Activated T-helper 1 cell treated with anti-CD3 and anti-CD28 coated beads, Interleukin-12 subunit alpha, Interleukin-12 subunit beta, Interleukin-2, Interleukin-4 antibody, amounts not matched to agents 30 ng/mL and 10 ng/mL and 1 ng/mL, durations not matched to agents 14 hours and 24 hours and 36 hours (primary cell): ENCODE measurements at places on chromosomes 2 and 18. TPM values are rescaled to one million over a fixed set of nuclear protein-coding genes. Genes with fewer than 3 reads are reported as not detected.

Gene CFAP53
- 0.31 and 0.34 TPM in 2 replicates for total RNA-seq

GRCh38 chr2:70728128-70728527, 39.9 kb downstream of the ADD2 start:
- H3K4me3 ChIP-seq, result no peak overlapping the region
- H3K27ac ChIP-seq, result no peak overlapping the region
- no peaks in the 10 kb centered on the region for H3K4me1 ChIP-seq
- no peaks in the 10 kb centered on the region for H3K36me3 ChIP-seq
- no peak for DNase-seq

- H3K27me3 ChIP-seq, result no peaks in the 10 kb centered on the region
- no peaks in the 10 kb centered on the region for H3K36me3 ChIP-seq
- no peak overlapping the region for H3K27ac ChIP-seq
- DNase-seq, result no peak
- H3K4me3 ChIP-seq, result no peak overlapping the region
- H3K4me1 ChIP-seq, result no peaks in the 10 kb centered on the region
Observed at GRCh38 chr2:71801556-71801955, 346.1 kb downstream of the CYP26B1 start.

DNA sequence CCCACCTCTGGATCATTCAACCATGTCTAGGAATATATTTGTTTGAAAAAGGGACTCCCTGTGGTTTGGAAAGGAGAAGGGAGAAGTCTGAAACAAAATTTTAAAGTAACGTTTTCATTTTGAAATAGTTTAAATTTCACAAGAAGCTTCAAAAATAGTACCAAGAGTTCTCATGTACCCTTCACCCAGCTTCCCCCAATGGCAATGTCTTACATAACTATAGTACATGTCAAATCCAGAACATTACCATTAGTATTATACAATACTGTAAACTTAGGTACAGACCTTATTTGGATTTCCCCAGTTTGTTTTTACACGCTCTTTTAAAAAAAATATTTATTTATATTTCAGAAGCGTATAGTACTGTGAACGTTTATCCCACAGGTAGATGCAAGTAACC, 4.0 kb upstream of the LYG2 start:
- no peak for DNase-seq
- no peaks in the 10 kb centered on the region for H3K4me1 ChIP-seq
- no peak overlapping the region for H3K4me3 ChIP-seq
- H3K36me3 ChIP-seq, result no peaks in the 10 kb centered on the region

DNA sequence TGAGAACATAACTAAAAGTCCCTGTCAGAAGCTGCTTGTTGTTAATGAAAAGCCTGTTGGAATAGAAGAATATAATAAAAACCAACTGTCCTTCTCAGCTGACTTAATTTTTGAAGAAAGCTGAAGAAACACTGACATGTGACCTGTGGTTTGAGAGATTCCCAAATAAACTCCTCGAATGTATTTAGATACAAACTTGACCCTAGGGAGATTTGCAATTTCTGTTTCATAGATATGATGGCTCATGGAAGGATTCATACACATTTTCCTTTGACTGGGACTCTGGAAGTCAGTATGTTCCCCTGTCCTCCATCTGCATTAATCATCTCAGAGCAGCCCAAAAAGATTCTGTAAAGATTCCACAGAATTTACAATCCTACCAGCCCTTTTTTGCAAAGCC, 195.1 kb downstream of the TMEM247 start:
- H3K27ac ChIP-seq, result no peak overlapping the region
- H3K27me3 ChIP-seq, result peaks cover 7% of the 10 kb centered on the region
- H3K36me3 ChIP-seq, result no peaks in the 10 kb centered on the region
- no peak for DNase-seq
